ENCODE measurements at places on chromosomes 7 and 10.

GRCh38 chr7:7829667-7830066 lies 111.3 kb upstream of the RPA3 start:
- DNase-seq, result no peak

DNA sequence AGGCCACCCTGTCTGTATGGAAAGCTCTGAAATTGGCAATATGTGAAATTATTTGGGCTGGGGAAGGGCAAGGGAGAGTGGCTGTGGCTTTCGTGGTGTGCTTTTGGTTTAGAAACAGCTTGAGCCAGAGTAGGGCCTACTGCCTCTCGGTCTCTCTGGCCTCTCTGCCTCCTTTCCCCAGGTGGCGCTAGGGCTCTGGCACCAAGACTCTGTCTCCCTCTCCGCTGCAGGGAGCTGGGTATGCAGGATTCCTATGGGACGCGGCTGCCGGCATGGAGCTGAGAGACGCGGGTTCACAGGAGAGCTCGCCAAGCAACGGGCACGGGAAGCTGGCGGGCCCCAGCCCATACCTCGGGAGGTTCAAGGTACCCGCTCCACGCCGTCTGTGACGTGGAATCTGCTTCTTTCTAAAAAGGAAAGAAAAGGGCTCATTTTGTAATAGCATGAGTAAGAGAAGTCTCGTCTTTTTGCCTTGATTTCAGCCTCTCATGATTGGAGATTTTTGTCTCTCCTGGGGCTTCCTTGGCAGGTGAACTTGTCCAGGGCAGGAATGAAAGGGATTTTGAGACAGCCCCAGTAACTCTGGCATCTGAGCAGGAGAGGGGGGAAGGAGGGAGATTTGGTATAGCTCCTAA lies 105.1 kb upstream of the ANLN start:
- DNase-seq, result no peak

GRCh38 chr10:37789590-37789989 lies 67.8 kb downstream of the ZNF248 start:
- DNase-seq, result no peak

GRCh38 chr10:80413271-80413996 lies 5.1 kb downstream of the PRXL2A start:
- DNase-seq, result no peak

DNA sequence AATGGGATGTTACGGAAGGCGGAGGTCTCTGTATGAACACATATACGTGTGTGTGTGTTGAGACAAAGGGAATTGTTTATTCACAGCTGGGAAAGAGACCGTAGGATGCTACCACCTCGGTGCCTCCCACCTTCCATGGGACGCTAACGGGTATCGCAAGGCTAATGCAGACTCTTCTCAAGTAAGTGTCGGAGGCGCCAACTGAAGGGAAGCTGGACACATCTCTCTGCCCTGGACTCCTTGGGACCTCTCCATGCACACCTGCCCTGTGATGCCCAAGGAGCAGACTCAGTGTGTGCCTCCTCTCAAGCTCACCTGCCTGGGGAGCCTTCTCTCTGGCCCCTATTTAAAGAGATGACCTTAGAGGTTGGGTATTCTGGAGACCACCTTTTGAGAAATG lies 230.9 kb downstream of the DNAJB6 start:
- DNase-seq, result no peak

Data from kidney glomerular epithelial cell (primary cell).